ENCODE measurements at places on chromosomes 4 and X.
A peak's percentile ranks its signal among the peaks of the same experiment; 100 is the strongest.

GRCh38 chrX:81556880-81557279 lies 355.0 kb downstream of the SH3BGRL start:
- DNase-seq = no peak

- DNase-seq = no peak
These were observed 34.1 kb upstream of the SORCS2 start for GRCh38 chr4:7158081-7158750.

DNA sequence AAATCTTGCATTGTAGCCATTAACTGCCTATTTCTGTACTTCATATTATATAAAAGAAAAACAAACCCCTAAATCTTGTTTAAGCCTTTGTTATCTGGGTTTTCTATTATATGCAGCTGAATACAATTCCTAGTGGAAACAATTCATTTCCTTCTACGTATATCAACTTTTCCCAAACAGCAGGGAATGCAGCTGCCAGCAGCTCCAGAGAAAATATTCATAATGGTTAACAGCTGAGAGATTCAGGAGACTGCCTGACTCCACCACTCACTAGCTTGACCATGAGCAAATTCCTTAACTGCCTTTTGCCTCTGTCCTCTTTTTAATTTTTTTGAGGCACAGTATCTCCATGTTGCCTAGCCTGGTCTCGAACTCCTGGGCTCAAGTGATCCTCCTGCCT lies 146.2 kb downstream of the SPATA18 start:
- no peak for DNase-seq

GRCh38 chr4:42750091-42750490 lies 93.2 kb upstream of the ATP8A1 start:
- peak; percentile 24 for DNase-seq

- DNase-seq = no peak
These were observed 154.9 kb downstream of the ATG4A start for GRCh38 chrX:108246304-108246954.

GRCh38 chr4:116427666-116428065 lies 657.7 kb downstream of the TRAM1L1 start:
- DNase-seq = no peak

GRCh38 chrX:51825436-51825835 lies 68.0 kb upstream of the MAGED1 start:
- no peak for DNase-seq
